Activated CD4-positive, alpha-beta memory T cell treated with anti-CD3 and anti-CD28 coated beads, Interleukin-2, amount 10 ng/mL, durations not matched to agents 7 days and 5 days (primary cell): ENCODE measurements at places on chromosomes 6 and 20.

DNA sequence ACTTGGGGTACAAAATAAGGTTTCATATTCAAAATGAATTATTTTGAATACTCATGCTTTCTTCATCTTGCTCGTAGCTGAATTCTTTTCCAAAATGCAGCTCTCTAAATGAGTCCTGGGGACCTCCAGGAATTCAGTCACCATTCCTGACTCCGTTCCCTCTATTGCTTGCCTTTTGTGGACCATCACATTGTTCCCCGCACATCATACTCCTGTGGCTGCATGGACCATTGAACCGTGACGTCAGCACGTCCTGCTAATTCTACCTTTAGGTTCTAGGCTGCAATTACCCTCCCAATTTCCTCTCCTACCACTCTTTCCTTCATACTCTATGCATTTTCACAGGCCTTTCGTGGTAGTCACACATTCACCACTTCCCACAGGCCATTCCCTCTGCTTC lies 173.1 kb upstream of the ID4 start:
- no peak overlapping the region for H3K27ac ChIP-seq
- no peak for DNase-seq
- H3K36me3 ChIP-seq, result no peaks in the 10 kb centered on the region
- H3K4me1 ChIP-seq, result no peaks in the 10 kb centered on the region

DNA sequence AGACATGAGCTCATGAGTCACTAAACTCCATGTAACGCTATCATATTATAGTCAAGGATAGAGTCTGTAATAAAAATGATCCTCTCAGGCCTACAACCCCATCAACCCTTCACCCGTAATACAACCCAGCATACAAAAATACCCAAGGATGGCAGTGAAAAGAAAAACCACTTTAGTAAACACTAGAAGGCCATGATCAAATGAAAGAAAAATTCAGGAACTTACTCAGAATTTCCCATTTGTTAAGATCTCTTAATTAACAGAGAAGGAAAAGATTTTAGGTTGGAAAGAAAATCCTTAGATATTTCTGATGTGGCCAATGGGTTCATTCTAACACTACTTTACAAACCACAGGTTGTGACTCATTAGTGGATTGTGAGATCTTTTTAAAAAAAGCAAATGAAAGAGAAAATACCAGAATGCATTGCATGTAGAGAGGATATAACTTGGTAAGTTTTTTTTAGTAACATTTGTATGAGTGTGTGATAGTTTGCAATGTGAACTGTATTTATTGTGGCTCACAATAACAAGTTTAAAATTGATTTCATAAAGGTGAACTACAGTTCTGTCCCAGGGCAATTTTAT lies 8.0 kb upstream of the UBE2J1 start:
- H3K4me3 ChIP-seq, result no peak overlapping the region
- peaks cover 3% of the 10 kb centered on the region for H3K36me3 ChIP-seq
- no peak for DNase-seq
- H3K27me3 ChIP-seq, result no peaks in the 10 kb centered on the region

GRCh38 chr6:20182926-20183521 lies 29.2 kb downstream of the MBOAT1 start:
- no peaks in the 10 kb centered on the region for H3K27me3 ChIP-seq
- no peak for DNase-seq
- H3K4me3 ChIP-seq, result no peak overlapping the region
- peaks cover 18% of the 10 kb centered on the region for H3K4me1 ChIP-seq
- H3K36me3 ChIP-seq, result peaks cover 63% of the 10 kb centered on the region

DNA sequence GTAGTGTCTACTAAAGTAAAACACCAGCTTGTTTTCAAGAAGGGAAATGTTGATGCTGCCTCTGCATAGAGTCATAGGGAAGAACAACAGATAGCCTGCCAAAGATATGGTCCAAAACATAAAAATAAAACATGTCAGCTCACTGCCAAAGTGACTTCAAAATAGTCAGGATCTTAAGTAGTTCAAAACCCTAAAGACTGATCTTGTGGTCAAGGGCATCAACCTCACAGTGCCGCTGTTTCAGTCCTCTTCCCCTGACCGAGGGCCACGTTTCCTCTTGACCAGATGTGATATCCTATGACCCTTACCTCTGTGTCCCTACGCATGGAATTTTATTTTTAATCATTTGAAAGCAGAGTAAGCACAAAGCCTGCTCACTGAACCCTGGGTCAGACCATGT lies 104.2 kb upstream of the CNKSR3 start:
- no peak overlapping the region for H3K4me3 ChIP-seq
- DNase-seq, result no peak
- H3K36me3 ChIP-seq, result no peaks in the 10 kb centered on the region
- peaks cover 3% of the 10 kb centered on the region for H3K27me3 ChIP-seq

DNA sequence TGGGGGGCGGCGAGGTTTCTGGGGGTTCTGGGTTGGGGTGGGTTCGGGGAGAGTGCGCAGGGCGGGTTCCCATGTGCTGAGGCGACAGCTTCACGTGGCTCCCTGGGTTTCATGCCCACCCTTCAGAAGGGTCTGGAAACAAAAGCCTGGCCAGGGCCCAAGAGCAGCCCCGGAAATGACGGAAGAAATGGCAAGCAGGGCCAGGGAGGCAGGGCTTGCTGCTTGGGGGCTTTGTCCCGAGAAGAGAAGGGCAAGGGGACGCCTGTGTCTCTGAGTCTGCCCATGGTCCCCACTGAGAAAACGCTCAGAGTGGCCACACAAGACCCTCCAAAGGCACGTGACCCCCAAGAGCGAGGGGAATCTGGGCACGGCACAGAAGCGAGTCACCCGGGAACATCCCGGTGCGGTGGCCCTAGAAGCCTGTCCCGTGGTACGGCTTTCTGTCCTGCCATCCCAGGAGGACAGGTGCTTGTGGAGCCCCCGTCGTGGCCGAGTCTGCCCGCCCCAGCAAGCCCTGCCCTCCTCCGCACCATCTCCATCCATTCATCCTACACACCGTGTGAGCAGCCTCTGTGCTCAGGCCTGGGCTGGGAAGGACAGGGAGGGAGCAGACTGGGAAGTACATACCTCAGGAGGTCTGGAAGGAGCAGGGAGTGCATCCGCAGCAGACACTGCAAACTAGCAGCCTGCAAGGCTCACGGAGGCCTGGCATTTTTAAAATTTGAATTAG lies 9.0 kb downstream of the NPEPL1 start:
- no peaks in the 10 kb centered on the region for H3K27me3 ChIP-seq
- DNase-seq, result no peak
- H3K27ac ChIP-seq, result no peak overlapping the region
- peaks cover 7% of the 10 kb centered on the region for H3K4me1 ChIP-seq
- peaks cover 22% of the 10 kb centered on the region for H3K36me3 ChIP-seq

- H3K27ac ChIP-seq, result no peak overlapping the region
- no peak for DNase-seq
- no peaks in the 10 kb centered on the region for H3K27me3 ChIP-seq
- H3K4me3 ChIP-seq, result no peak overlapping the region
Observed at GRCh38 chr20:47676912-47677634, 108.2 kb downstream of the SULF2 start.

DNA sequence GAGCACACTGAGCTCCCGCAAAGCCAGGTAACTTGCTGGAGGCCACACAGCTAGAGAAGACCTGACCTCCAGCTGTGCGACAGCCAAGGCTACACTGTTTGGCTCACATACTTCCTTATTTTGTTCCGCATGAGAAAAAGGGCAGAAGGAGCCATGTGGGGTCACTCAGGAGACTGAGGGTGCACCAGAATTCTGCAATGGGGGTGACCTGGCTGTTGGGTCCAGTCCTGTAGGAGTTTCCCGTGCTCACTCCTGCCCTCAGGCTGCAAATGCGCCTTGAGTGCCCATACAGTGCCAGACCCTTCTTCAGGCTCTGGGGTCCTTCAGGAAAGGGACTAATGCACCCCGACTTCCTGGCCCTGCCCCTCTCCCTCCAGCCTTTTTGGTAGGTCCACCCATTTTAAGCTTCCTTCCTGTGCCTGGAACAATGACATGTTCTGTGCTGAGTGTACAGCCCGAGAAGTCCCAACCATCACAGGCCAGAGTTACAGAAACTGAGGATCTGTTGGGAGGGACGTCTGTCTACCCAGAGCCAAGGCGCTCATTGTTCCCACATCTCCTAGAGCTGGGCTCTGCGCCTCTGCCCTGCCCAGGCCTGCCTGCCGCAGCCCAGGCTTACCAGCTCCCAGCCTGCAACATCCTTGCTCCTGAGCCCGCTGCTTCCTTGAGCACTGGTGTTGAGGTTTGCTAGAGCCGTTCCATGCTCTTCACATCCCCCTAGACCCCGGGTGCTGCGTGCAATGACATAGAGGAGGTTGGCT lies 33.5 kb upstream of the CD93 start:
- DNase-seq, result no peak
- no peaks in the 10 kb centered on the region for H3K36me3 ChIP-seq
- no peak overlapping the region for H3K4me3 ChIP-seq
- peaks cover 6% of the 10 kb centered on the region for H3K27me3 ChIP-seq
- no peak overlapping the region for H3K27ac ChIP-seq

DNA sequence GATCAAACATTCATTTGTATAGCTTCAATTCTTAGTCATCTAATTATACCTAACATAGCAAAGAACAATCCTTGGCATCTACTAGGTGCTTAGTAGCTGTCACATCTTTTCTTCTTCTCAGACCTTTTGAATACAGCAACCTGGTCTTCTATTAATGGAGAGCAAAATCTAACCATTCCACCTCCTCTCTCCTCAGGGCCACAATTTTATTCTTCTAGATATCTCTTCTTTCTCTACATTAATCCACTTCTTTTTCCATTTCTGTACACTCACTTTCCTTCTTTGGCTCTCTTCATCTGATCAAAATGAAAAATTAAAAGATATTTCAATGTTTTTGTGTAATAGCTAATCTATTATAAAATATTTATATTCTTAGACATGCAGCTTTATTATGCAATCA lies 9.0 kb upstream of the HLA-DOA start:
- no peaks in the 10 kb centered on the region for H3K36me3 ChIP-seq
- H3K27me3 ChIP-seq, result peaks cover 26% of the 10 kb centered on the region
- no peak overlapping the region for H3K27ac ChIP-seq
- H3K4me1 ChIP-seq, result peaks cover 24% of the 10 kb centered on the region
- no peak overlapping the region for H3K4me3 ChIP-seq
